RWPE2 (cell line): ENCODE measurements at places on chromosomes 13 and 19.

DNA sequence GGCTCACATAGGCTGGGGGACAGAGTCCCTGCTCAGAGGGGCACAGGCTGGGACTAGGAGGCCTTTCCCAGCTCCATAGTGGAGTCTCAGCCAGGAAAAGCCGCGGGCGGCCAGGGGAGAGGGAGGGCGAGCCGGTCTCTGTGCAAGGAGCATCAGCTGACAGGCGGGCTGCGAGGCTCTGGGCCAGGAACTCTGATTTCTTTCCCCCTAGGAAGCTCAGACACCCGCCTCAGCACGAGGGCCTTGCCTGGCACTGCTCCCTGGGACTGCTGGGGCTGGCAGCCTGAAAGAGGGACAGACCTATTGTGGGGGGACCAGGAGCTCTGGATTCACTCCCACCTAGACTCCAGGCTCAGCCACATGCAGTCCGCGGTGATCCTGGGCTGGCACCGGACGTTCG is 2.2 kb upstream of the PLK5 start:
- no peak for DNase-seq

GRCh38 chr19:45049073-45049736 is 10.4 kb downstream of the CLASRP start:
- no peak for DNase-seq

DNA sequence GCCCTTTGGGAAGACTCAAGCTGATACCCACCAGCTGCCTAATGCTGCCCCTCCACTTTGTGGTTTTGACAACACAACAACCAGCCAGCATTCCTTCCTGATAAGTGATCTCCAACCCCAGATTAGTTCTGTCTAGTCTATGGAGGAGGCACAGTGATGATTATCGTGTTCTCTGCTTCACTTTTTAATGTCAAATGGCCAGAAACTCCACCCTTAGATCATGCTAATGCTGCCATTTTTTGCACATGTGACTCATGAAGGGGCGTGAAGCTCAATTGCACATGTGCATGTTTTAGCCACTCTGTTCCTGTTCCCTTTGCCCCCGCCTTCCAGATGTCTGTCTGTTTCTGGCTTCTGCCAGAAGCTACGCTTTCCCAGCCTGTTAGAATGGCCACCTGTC is 199.8 kb downstream of the COG6 start:
- no peak for DNase-seq

GRCh38 chr13:44243198-44243857 is 130.3 kb upstream of the SERP2 start:
- no peak for DNase-seq

- DNase-seq: no peak
Measured at GRCh38 chr19:54029930-54030490, 33.7 kb downstream of the VSTM1 start.

DNA sequence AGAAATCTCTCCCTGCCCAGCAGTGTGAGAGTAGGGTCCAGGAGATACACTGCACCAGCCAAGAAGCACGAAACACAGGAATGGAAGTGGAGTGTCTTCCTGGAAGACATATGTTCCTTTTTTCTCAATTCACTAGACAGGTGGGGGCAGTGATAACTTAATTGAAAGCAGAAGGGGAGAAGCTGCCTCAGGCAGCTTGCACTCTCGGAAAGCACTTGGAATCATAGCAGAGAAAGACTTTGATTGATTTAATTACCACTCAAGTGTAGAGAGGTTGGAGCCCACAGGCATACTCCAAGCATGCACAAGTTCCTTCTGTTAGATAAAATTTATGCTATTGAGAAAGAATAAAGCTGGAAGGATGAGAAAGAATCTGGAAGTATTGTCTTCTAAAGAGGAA is 249.4 kb downstream of the SLITRK6 start:
- DNase-seq: no peak

- no peak for DNase-seq
Measured at GRCh38 chr13:74218291-74218690, 84.1 kb upstream of the KLF12 start.

DNA sequence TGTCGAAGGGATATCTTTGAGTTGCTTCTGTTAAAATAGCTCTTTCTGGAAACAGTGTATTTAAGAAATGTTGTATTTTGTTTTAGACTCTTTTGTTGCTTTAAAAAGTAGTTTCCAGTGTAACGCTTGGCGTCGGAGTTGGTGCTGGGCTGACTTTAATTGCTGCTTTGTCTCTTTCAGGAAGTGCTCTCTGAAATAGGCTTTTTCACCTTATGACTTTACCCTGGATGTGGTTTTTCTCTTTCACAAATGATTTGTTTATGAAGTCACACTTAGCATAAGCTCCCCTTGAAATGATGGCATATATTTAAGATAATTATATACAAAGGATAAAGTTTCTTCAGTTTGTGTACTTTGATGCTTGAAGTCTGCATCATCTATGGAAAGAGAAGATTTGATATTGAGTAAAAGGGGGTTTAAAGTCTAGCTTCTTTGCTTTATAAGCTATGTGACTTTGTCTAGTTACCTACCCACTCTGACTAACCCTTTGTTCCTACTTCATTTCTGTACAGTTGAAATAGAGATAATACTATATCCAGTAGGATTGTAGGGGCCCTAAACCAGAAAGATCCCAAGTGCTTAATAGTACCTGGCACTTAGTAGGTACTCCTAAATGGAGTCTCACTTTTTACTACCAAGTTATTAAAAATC is at the start of gene GPR18:
Gene GPR18 (minus strand): TSS at position 170 of the 651 bp plus-strand sequence. CDS start 2,507 bp downstream, outside the sequence.
- no peak for DNase-seq
